M059J (cell line): ENCODE measurements at places on chromosomes 3 and 15.

- peak; percentile 51 for DNase-seq
These were observed 131.4 kb downstream of the THRB start for GRCh38 chr3:24363242-24363641.

DNA sequence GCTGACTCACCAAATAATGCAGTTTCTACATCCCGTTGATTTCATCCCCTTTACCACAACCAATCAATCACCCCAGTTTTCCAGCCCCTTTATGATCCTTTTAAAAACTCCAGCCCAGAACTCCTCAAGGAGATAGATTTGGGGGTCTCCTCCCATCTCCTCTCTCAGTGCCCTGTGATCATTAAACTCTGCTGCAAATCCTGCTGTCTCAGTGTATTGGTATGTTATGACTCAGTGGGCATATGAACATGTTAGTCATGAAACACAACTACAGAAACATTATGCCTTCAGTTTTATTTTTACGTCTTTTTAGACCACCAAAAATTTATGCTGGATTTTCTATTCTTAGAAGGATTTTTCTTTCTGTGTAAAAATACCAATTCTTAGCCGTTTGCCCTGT, 213.7 kb downstream of the DIPK2A start:
- DNase-seq, result no peak

GRCh38 chr15:64460724-64461720, 644 bp downstream of the ZNF609 start:
- DNase-seq, result peak; percentile 81

DNA sequence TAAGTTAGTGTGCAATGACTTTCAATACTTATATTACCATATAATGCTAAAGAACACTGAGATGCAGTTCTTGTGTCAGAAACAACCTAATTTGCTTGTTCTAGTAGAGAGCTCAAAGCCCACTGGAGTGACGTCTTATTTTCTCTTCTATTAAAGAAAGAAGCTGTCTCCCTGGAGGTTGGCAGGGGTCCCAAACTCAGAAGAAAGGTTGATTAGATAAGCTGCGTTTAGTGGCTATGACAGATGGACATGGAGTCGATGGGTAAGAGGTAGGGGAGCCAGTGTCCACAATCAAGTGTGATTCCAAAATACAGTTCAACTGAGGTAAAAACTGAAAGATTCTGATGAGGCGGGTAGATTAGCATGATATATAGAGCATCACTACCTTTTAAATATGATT, 363.6 kb downstream of the NLGN1 start:
- DNase-seq, result no peak

- DNase-seq, result no peak
These were observed 47.9 kb downstream of the FGD5 start for GRCh38 chr3:14866627-14867026.

GRCh38 chr15:90637693-90638092, 79.5 kb upstream of the BLM start:
- no peak for DNase-seq

GRCh38 chr3:70770650-70771049, 458.2 kb upstream of the MDFIC2 start:
- DNase-seq, result no peak
